ENCODE measurements at places on chromosomes 2 and 18.

DNA sequence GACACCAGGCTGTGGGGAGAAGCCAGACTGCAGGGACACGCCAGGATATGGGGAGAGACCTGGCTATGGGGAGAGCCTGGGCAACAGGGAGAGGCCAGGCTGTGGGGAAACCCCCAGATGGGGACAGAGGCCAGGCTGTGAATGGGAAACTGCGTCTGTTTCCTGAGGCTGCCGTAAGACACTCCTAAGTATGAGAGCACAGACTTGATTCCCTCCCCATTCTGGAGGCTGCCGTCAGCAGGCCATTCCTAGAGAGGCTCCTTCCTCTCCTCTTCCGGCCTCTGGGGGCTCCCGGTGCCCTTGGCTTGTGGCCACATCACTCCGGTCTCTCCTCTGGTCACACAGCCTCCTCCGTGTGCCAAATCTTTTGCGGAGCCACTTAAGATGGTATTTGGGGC, 32.3 kb downstream of the ADI1 start:
- no peak for DNase-seq

DNA sequence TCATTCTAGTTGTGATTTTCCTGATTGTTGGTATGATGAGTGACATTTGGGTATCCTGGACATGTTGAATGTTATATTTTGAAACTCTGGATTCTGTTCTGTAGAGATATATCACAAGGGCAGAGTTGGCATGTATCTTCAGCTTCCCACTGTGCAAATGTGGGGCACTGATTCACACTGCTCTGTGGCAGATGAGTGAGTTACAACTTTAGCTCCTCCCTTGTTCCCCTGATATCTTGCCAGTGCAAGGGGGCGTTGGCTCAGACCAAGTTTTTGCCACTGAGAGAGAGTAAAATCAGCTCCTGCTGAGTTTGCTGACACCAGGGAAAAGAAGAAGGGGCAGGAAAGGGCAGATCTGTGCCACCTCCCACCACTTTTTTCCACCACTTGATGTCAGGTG, 199.6 kb upstream of the MMADHC start:
- no peak for DNase-seq

- DNase-seq, result no peak
Measured at GRCh38 chr2:85288244-85288725, 39.5 kb downstream of the TGOLN2 start.

DNA sequence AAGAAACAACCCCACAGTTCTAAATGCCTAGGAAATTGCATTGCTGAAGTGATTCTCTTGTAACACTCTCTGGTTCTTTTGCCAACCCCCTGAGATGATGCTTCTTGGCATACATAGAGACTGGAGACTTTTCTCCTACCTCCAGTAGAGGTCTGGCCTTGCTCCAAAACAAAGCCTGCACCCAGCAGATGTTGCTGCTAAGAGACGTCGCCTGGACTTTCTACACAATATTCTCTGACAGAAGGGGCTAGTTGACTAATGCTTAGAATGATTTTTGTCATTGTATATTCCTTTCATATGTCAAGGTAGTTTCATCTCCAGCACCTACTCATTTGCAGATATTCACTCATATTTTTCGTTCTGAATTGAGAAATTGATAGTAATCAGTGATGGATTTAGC, 24.6 kb downstream of the SOWAHC start:
- no peak for DNase-seq

DNA sequence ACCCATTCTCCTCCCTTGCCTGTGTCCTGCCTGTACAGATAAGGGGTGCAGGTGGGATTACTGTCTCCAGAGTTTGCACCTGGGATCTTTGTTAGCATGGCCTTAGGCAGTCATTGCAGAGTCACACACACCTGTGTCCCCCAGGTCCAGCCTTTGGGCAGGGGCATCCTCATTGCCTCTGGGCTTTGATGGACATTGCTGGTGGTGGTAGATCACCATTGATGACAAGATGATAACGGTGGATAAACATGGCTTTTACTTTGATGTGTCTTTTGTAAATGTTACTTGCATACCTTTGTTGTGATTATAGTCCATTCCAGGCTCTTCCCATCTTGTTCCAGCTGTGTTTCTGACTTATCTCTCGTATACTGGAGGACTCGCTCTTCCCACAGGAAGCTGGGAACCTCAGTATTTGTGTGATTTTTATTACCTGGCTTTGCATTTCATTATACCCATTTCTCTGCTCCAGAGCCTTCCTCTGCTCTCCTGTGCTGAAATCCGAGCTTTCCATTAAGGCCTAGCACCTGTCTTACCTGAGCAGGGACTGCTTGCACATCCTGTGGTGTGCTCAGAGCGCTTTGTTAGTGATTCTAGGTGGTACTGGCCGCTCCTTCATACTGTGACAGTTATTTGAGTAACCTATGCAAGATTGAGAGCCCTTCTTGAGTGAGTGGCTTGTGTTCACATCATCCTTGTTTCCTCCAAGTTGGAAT, 79.2 kb downstream of the PTPRM start:
- DNase-seq, result no peak

DNA sequence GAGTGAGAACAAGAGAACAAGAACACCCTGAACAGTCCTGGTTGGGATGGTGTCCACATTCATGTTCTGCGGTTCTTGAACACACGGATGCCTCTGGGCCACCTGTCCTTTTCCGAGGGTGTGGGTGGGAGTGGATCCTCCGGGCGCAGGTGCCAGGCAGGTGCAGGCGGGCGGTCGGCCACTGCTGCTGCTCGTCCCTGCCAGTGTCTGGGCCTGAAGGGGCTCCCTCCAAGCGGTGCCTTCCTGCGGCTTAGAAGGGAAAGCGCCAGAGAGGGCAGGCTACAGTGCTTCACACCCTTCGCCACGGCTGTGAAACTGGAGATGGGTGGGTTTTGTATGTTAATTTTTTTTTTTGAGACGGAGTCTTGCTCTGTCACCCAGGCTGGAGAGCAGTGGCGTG, 8.0 kb upstream of the D2HGDH start:
- DNase-seq, result no peak

DNA sequence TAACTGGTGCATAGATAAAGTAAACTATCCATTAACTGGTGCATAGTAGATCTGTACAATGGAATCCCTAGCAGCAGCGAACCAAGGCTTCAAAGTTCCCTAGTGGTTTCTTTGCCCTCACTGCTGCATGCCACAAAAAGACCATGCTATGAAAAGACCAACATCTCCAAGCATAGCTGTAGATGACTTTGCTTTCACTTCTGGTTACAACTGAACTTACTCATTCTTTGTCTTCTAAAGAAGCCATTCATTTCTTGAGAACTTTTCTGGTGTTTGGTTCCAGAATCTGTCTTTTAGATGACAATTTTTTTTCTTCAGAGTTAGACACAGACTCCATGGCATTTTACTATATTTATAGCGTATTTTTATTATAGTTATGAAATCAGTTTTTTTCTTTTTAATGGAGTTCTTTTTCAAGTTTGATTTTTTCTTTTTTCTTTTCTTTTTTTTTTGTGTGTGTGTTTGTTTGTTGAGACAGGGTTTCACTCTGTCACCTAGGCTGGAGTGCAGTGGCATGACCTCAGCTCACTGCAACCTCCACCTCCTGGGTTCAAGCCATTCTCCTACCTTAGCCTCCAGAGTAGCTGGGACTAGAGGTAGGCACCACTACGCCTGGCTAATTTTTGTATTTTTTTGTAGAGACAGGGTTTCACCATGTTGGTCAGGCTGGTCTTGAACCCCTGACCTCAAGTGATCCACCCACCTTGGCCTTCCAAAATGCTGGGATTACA, 63.6 kb downstream of the SLC35F5 start:
- DNase-seq, result no peak

DNA sequence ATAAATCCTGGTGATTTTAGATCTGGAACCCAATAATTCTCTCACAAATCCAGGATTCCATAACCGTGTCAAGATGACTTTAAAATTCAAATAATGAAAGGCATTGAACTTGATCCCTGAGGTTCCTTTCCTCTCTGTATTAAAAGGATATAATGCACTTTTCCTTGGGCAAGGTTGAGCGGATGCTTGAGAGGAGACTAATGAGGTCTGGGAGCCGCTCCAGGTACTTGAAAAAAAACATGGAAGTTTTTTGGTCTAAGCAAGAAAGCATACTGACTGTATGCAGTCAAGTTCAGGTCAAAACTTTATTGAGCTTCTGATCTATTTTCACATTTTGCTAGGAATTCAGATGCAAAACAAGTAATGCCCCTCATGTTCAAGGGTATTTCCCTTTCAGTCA, 318.5 kb downstream of the RAD51AP2 start:
- no peak for DNase-seq
